D721Med (cell line): ENCODE measurements at places on chromosomes 2 and 18.
A peak's percentile ranks its signal among the peaks of the same experiment; 100 is the strongest.

DNA sequence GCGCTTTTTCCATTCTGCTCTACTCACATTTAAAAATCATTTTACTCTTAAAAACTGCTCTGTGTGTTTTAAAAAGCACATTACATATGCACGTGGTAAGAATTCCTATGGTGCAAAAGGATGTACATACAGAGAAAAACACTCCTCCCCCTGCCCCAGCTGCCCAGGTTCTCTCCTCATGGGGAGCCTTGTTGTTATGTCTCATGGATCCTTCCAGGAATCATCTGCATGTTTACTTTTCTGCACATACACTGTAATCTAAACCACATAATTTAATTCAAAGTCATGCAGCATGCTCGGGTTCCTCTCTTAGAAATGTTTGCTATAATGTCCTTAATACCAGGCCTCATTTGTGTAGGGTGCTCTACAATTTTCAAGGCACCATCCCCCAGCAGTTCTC, 243.3 kb downstream of the LOXHD1 start:
- DNase-seq = no peak

- no peak for DNase-seq
These were observed 3.6 kb upstream of the KYNU start for GRCh38 chr2:142873831-142874287.

- DNase-seq = no peak
These were observed 41.3 kb downstream of the KIF3C start for GRCh38 chr2:25941042-25941441.

DNA sequence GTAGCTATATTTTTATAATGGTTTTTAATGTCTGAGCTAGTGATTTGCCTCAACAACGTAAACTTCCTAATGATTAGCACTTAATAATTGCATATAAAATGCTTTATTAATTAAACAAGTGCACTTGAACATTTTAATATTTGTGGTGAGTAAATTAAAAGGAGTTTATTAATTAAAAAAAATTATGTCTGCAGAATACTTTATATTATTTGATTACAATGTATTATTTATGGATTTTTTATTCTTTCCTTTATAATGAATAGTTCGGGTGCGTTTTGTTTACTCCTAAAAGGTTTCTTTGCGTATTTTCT, 2.3 kb downstream of the HOXD8 start:
- DNase-seq = no peak

DNA sequence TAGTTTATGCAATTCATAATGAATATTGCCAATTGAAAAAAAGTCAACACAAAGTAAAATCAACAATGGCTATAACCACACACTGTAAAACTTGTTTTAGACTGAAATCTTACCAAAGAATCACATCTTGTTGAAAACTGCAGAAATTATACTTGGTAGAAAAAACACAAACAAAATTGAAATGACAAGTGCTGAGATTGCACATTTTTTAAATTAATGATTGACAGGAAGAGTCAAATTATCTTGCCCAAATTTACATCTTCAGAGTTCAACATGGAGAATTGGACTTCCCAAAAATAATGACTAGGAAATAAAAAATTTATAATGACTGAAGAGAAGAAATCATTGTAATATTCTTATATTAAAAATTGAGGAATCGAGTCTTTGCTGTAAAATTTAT, 84.6 kb upstream of the TTC39C start:
- no peak for DNase-seq

DNA sequence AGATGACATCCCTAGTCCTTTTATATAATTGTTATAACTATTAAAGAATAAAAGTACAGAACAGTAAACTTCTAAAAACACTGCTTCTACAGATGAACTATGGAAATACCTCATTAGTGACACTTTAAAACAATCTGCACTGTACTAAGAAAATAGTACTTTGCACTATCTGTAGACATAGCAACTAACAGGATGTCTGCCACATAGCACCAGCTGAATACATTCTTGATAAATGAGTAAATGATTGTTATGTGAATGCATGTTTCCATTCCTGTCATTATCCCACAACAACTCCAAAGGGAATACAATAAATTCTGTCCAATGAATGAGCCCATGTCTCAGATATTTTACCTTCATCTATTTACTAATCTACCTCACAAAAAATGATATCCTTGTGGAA, 115.3 kb upstream of the SLC35G4 start:
- DNase-seq = no peak

DNA sequence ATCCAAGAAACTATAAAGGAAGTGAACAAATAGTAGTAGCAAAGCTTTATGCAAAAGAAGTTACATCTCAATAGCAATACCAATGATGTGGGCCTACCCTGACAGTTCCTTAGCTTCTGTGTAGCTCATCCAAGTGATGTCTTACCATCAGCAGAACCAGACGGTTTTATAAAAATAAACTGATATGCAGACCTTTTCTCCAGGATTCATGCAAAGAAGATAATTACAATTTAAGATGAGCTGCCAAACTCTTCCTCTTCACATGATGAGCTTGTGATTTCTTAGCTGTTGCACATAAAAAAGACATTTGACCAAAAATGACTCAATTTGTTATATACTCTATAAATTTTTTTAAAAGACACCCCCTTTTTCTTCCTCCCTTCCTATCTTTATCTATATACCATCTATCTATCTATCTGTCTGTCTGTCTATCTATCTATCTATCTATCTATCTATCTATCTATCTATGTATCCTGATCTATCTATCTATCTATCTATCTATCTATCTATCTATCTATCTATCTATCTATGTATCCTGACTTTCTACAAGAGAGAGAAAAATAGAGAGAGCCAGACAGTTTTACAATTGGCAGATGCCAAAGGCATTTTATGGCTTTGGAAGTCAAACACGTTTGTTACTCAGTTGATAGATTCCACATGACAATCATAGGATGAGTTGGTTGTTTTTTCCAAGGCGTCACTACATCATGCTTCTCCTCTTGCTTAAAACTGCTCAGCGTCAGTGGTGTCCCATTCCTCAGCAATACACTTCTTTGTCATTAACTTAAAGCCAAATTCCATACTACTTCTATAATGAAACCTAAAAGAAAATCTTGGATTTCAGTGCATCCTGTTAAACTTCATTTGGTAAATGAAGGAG, 65.9 kb upstream of the ACTR3 start:
- no peak for DNase-seq

DNA sequence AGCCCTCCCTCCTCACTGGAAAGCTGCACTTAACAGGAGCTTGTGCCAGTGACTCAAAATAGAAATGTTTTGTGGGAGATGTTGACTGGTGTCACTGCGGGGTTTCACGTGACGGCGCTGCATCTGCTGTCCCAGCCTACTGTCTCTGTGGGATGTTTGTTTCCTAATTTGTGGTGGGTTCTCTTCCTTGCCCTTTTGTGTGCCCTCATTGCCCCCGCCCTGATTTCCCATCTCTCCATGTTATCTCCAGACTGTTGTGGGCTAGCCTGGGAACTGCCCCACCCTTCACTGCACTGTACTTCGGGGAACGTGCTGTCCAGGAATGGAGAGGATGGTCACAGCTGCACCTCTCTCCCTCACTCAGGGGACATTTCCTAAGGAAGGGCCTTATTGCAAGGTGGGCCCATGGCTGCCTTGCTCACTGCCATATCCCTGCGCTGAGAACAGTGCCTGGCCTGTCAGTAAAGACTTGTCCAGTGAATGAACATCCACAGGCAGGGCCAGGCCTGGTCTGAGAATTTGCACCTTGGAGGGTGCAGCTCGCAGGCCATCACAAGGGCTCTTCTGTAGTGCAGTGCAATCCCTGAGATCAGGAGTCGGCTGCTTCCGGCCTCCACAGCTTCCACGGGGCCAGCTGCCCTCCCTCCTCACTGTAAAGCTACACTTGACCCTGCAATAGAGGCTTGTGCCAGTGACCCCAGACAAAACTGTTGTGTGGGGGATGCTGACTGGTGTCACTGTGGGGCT, 18.1 kb downstream of the ZAP70 start:
- no peak for DNase-seq

DNA sequence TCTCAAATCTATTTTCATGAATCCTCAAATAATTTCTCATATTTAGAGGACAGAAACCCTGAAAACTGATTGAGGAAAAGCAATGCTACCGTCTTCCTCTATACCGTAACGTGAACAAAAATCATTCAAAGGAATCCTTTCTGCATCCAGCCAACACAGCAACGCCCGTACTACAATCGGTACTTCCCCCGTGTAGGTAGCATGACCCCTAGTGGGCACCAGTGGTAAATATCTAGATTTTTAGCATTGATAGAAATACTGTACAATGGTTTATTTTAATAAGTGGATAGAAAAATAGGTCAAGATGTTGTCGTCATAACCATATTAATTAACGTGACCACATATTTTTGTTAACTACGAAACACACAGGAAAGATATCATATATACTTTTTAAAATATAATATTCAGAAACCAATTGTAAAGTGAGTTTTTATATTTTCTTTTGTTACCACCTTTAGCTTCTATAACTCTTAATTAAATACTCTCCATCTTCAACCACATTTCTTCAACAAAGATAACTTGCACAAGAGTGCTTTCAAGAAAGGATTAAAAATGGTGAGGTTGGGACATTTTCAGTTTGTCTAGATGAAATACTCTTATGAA, 194.1 kb downstream of the SS18 start:
- no peak for DNase-seq

DNA sequence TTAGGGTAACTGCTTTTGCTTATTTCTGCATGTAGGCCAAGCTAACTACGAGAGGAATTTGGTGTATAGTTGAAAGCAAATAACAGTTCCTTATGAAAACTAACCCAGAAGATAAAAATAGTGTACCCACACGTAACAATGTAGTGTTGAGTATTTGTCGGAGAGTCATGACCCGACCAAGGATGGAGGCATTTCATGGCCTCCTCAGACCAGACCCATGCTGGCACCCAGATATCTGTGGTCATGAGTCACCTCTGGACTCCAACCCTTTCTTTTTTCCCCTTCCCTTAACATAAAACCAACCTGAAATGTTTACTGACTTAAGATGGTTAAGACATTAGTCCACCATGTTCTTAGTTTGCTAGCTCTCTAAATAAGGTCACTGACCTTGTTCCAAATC, 318.7 kb downstream of the NOL4 start:
- no peak for DNase-seq

DNA sequence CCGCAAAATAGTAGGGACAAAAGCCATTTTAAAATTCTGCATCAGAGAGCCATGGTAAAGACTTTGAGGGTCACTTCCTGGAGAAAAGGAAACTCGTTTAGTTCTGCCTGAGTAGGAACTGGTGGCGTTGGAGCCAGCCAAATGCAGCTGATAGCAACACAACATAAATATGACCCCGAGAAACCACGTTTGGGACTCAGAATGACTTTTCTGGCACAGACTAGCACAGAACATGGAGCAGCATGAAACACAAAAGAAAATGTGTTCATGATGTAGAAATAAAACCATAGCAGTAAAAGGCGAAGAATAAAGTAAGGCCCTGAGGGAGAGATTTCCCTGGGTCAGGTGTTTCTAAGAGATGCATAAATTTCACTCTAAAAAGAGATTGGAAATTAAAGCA, 149.2 kb upstream of the KLHL29 start:
- no peak for DNase-seq

DNA sequence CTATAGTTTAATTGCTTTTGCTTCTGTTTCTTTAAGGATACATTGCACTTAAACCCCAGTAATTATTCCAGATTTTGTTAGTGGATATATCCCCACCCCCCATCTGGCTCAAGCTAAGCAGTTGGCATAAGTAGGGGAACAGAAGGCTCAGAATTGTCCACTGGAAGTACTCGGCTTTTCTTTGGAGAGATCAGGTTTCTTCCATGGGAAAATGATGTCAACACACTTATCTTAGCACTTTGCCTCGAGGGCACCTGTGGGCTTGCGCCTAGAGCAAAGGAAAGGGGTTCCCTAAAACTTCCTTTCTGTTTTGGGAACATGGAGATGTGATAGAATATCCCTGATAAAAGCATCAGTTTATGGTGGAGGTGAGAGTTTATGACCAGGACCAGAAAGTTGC, 130.6 kb downstream of the FMNL2 start:
- DNase-seq = peak; percentile 38

GRCh38 chr18:61951396-61951795, 58.6 kb upstream of the RNF152 start:
- DNase-seq = no peak

GRCh38 chr2:74399785-74400184, 19.7 kb upstream of the DCTN1 start:
- no peak for DNase-seq

GRCh38 chr18:44687421-44687820, 6.7 kb downstream of the SETBP1 start:
- no peak for DNase-seq

DNA sequence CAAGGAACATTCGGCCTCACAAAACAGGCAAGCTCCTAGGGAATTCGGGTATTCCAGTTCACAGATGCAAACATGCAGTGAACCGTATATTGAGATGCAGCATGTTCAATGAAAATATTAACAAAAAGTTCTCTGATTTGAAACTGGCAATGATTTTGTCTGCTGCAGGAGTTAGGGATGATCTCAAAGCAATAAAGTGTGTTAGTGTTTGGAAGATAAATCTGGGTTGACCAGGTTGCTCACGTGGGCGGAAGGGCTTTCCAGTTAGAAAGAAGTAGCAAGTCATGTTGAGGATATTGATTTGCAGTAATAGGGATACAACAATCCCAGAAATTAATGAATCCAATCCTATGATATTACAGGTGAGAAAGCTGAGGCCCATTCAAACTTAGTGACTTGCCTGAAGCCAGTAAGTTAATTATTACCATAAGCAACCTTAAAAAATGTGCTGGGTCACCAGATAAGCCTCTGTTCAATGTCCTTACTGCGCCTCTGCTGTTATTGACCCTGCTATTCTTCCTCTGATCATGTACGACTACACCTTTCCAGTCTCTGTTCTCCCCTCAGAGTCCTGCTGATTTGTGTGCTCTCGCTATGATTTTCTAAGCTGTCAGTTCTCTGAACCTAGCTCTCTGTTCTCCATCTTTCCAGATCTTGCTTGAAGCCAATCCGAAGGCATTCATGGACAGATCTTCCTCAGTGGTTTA, 370.8 kb downstream of the DSEL start:
- no peak for DNase-seq

DNA sequence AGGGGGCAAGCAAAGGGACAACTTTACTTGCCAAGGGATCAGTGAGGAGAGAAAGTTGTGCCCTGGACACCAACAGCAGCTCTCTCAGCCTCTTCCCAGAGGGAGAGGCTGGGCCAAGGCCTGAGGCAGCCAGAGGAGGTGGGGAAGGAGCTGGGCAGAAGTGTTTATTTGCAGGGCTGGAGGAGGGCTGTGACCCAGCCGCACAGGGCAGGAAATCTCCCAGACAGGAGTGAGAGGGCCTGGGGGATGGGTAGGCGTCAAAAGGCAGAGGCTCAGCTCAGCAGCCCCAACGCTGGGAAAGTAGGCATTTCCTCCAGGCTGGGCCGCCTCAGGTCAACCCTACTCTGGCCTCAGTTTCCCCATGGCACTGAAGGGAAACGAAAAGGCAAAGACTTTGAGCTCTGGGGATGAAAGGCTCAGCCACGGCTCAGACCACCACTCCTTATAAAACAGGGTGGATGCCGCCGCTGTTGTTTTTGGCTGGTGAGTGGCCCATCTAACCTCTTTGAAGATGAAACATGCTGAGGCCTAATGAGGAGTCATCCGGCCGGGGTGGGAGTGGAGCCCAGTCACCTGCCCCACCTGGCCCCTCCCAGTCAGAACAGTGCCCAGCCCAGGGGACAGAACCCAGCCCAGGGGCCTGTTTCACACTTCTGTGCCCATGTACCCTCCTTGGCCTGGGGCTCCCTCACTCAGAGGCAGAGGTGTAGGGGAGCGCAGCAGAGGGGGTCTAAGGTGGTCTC, 21.9 kb upstream of the SEMA4C start:
- no peak for DNase-seq

GRCh38 chr2:224869601-224870233, 153.6 kb upstream of the CCDC195 start:
- DNase-seq = no peak
